ENCODE measurements at places on chromosomes 3 and 15. TPM values are rescaled to one million over a fixed set of nuclear protein-coding genes. Genes with fewer than 3 reads are reported as not detected.

- no peak for DNase-seq
Observed at GRCh38 chr3:150656316-150656715, 47.4 kb downstream of the ERICH6 start.

- peak; percentile 13 for DNase-seq
Observed at GRCh38 chr15:64566629-64567427, 106.5 kb downstream of the ZNF609 start.

- no peak for DNase-seq
Observed at GRCh38 chr3:43718296-43718695, 27.6 kb downstream of the ABHD5 start.

BCL2A1 gene
- 2.8 TPM for total RNA-seq

DNA sequence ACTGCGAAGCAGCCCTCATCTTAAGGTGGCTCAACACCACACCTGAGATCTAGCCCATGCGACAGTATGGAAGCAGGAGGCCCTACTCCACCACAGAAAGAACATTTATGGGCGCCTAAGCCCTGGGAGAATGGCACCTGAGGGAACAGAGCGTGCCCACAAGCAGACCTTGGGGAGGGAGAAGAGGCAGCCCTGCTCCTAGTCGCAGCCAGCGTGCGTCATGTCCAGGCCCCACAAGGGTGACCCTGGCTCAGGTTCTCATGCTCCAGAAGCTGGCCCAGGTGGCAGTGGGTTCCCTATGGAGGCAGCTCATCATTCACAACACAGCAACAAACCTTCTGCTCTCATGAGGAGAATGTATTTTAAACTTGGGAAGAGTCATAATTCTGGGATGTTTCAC lies 19.3 kb upstream of the ANPEP start:
- DNase-seq: no peak

P2RY12 gene
- total RNA-seq: not detected

- DNase-seq: no peak
Observed at GRCh38 chr3:146256851-146257486, 6.1 kb upstream of the PLSCR4 start.

- no peak for DNase-seq
Observed at GRCh38 chr3:133393204-133393603, 6.7 kb upstream of the BFSP2 start.

DNA sequence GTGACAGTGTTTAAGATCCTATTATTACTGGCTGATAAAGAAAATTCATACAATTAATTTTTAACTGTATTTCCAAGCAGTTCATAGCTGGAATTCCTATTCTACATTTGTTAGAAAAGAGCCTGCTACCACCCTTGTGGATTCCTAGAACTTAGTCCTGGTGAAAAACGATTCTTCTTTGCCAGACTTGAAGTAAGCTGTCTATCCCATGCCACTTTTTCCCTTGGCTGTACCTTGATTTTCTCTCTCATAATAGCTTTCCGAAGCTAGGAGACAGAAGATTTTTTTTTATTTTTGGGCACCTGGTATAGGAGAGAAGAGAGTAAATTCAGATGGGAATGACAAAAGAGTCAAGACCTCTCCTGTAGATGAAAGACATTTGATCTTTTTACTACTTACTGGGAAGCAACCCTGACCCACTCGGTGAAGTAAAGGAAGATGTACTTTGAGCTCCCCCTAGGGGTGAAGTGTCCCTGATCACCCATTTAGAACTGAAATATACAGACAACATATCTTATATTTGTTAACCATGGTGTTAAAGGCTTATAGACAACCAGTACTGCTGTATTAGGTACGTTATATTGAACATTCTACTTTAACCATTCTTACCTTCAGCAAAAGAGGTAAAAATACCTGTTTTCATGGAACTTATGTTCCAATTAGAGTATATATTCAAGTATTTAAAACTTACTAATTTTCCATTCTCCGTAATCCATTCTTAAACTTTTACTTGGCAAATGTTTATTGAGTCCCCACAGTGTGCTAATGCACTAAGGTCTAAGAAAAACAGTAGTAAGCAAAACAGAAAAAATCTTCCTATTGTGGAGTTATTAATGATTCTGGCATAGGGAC lies 36.2 kb upstream of the C3orf38 start:
- DNase-seq: peak; percentile 58

- DNase-seq: no peak
Observed at GRCh38 chr3:113272385-113272779, 61.0 kb downstream of the BOC start.

GOLGA8Q gene
- total RNA-seq: 53.1 TPM

GRCh38 chr3:54988838-54989630 lies 61.2 kb upstream of the LRTM1 start:
- DNase-seq: no peak

BSN gene
- total RNA-seq: 4.5 TPM

DNA sequence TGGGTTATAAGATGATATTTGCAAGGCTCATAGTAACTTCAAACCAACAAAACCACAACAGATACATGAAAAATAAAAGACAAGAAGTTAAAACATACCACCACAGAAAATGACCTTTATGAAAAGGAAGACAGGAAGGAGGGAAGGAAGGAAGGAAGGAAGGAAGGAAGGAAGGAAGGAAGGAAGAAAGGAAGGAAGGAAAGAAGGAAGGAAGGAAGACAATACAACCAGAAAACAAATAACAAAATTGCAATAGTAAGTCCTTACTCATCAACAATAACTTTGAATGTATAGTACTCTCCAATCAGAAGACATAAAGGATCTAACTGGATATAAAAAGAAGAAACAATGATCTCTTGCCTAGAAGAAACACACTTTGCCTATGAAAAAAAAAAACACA lies 287.4 kb upstream of the DCBLD2 start:
- DNase-seq: no peak

MAP6D1 gene
- not detected for total RNA-seq

- peak; percentile 16 for DNase-seq
Observed at GRCh38 chr15:78194568-78194925, 39.8 kb downstream of the ACSBG1 start.

DNA sequence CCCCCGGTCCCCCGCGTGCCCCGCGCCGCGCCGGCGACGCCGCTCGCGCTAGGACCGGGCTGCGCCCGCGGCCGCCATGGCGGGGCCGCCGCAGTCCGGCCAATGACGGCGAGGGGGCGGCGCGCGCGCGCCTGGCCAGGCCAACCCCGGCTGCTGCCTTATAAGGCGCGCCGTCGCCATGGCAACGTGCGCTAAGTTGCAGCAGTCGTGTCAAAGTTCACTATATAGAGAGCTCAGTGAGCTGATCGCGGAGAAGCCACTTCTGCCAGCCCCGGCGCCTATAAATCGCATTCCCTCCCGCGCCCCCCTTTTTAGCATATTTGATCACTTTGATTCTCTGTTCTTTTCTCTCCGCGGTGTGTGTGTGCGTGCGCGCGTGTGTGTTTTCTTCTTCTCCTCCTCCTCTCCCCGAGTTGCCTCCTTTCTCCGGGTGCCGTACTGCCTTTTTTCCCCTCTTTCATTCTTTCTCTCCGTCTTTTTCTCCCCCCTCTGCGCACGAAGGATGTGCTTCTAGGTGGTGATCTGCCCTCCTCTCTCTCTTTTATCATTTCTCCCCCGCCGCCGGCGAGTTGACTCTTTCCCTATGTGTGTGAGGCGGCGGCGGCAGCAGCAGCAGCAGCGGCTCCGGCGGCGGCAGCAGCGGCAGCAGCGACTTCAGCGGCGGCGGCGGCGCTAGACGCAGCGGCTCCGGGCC lies at the start of gene NR2F2:
Gene NR2F2 (plus strand): TSS at position 251 of the 694 bp plus-strand sequence. CDS start 1,406 bp downstream, outside the sequence.
- peak; percentile 99 for DNase-seq

GRCh38 chr3:14518893-14519292 lies 21.2 kb downstream of the GRIP2 start:
- no peak for DNase-seq

ACAN gene
- total RNA-seq: not detected

SERINC4 gene
- total RNA-seq: not detected

DNA sequence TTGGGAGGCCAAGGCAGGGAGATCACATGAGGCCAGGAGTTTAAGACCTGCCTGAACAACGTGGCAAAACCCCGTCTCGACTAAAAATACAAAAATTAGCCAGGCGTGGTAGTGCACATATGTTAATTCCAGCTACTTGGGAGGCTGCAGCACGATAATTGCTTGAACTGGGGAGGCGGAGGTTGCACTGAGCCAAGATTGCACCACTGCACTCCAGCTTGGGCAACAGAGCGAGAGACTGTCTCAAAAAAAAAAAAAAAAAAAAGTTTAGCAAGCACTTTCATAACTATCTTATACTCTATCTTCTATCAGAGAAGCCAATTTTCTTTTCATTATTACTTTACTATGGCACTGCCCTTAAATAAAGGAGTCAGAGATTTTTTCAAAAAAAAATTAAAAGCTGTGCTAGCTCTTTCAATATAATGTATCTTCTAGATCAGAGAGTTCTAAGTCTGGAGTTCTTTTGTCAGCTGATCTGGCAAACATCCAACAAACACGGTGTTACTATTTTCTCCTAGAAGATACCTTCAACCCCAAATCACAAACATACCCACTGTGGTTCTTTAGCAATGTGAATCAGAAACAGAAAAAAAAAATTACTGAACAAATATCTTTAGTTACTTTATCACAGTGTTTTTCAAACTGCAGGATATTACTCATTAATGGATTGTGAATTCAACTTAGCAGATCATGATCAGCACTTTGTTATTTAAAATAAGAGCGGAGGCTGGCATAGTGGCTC lies 3.0 kb downstream of the ZNF770 start:
- DNase-seq: no peak

DNA sequence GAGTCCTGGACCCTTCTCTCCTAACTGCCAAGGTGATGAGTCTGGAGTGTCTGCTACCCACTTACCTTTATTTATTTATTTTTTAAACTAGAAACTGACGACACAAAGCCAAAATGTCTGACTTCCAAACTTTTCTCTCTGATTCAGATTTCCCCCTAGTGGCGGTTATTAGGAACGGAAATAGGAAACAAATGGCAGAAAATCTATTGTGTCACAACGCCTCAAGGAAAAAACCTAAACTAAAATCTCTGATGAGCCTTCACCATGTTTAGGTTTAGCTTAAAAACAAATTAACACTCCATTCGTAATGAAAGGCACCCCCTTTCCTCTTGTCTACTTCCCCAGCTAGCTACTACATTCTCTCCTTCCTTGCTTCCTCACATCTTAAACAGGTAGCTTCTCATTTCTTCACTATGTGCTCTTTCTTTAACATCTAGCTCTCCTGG lies 94.0 kb upstream of the MEX3B start:
- peak; percentile 72 for DNase-seq

PLOD2 gene
- total RNA-seq: 99.5 TPM

GRCh38 chr3:72155391-72156064 lies 370.6 kb upstream of the PROK2 start:
- DNase-seq: peak; percentile 84

CIDEC gene
- 3.3 TPM for total RNA-seq

GRCh38 chr15:67403428-67404154 lies 117.3 kb upstream of the C15orf61 start:
- DNase-seq: no peak

- DNase-seq: peak; percentile 40
Observed at GRCh38 chr15:101320501-101321052, 25.5 kb upstream of the SNRPA1 start.

GRCh38 chr3:99323940-99324339 lies 314.5 kb upstream of the COL8A1 start:
- no peak for DNase-seq

GRCh38 chr15:57033715-57034439 lies 115.4 kb downstream of the TCF12 start:
- DNase-seq: no peak

SORD gene
- total RNA-seq: 43.3 TPM

DNA sequence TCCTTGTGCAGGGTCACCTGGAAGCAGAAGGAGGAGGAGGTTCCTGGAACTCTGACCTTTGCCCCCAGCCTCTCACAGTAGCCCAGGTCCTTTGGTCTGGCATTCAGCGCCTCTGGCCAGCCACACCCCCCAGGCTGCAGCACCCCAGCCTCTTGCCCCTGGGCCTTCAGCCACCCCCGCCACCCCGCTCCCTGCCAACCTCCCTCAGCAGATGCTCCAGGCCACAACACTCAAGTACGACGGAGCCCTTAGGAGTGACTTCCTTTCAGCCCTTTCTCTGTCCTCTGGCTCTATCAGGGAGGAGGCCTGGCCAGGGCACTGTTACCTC lies 45.2 kb downstream of the GRIP2 start:
- DNase-seq: no peak

- peak; percentile 87 for DNase-seq
Observed at GRCh38 chr15:38130740-38131498, 121.7 kb upstream of the SPRED1 start.

- no peak for DNase-seq
Observed at GRCh38 chr3:143351895-143352608, 232.5 kb downstream of the CHST2 start.

GRCh38 chr15:59545573-59545972 lies 66.0 kb upstream of the GCNT3 start:
- DNase-seq: no peak

DNA sequence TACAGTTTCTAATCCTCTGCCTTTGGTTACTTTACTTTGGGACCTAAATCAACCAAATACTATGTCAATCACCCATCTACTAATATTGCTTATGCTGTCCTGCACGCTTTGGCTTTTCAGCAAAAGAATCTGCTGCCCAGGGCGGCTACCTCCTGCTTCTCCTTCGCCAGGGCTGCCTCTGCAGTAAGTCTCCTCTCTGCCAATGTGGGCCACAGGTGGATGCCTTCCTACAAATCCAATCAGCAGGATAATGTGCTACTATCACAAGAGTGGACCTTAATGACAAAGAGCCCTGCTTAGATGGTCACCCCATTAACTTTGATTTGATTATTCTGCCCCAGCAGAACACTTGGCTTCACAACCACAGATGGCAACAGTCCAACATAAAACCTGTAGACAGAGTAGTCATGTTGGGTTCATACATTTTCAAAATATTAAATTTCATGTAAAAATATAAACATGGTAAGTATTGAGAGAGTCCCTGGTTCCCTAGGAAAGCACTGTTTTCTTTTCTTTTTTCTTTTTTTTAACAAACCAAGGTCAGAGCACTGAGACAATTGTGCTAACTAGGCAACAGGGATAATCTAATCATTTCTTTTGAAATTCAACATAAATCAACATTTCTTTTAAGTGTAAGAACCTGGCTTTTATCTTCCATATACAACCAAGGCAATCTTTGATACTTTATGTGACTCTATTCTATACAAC lies 298.3 kb downstream of the ZBTB20 start:
- DNase-seq: no peak

GOLGA6L7 gene
- total RNA-seq: not detected

TNIK gene
- total RNA-seq: 40.2 TPM

GRCh38 chr3:122640437-122640999 lies 40.1 kb upstream of the PARP14 start:
- DNase-seq: no peak

- peak; percentile 41 for DNase-seq
Observed at GRCh38 chr3:98602078-98602678, 8.8 kb upstream of the CPOX start.

DNA sequence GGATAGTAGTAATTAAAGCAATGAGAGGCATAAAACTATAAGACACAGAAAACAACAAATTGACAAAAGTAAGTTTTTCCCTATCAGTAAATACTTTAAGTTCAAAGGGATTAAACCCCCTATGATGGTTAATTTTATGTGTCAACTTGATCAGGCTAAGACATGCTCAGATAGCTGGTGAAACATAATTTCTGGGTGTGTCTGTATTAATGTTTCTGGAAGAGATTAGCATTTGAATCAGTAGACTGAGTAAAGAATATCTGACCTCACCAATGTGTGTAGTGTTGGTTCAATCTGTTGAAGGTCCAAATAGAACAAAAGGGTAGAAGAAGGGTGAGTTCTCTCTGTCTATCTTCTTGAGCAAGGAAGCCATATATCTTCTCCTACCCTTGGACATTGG lies 283.3 kb upstream of the GRM7 start:
- DNase-seq: no peak

- no peak for DNase-seq
Observed at GRCh38 chr3:133367403-133367802, 32.5 kb upstream of the BFSP2 start.

RTP4 gene
- total RNA-seq: not detected

All from stomach (tissue), 19 donors.